Spinal cord (tissue), 10 donors: ENCODE measurements at places on chromosomes 11 and 22.

DNA sequence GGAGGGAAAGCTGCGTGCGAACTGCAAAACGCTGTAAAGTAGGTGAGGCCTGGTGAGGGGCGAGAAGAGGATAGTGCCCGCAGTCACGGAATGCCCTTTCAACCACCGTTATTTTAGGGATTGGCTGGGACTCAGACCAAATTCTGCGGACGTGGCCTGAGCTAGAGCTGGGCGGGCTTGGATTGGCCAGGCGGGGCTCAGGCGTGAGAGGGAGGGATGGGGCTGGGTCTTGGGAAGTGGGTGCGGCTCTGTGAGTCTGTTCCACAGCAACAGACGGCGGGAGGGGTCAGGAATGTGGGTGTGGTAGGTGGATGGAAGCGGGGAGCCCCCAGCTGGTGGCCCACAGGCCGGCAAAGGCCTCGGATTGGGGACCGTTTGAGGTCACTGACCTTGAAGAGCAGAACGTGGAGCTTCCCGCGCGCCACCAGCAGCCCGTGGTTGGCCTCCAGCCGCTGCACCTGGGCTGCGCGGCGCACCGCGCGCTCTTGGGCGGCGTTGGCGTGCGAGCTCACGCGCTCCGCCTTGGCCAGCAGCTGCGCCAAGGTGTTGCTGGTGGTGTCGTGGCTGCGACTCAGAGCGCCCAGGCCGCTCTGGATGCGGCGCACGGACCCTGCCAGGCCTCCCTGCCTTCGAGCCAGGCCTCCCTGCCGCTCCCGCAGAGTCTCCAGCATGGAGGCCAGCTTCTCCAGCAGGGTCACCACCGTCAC, 444 bp downstream of the CAVIN3 start:
- no peak for DNase-seq

GRCh38 chr11:12359761-12360160, 17.6 kb upstream of the PARVA start:
- DNase-seq = no peak

- peak; percentile 48 for DNase-seq
Observed at GRCh38 chr11:68447015-68447801, 13.3 kb upstream of the PPP6R3 start.

DNA sequence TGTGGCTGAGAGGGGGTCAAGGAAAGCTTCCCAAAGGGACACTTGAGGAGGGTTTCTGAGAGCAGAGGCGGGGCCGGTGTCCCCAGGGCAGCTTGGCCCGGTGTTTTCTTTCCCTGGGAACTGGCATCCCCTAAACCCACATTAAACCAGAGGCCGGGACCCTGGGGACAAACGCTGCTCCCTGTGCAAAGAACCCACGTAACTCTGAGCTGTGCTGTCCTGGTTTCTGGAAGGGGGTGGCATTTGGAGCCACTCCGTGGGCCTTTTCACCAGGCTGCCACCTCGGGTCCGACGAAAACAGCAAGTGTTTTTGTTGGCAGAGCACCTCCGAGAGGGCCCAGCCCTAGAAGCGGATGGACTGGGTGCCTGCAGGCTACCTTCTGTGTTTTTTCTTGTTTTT, 100.2 kb upstream of the ANO1 start:
- no peak for DNase-seq

DNA sequence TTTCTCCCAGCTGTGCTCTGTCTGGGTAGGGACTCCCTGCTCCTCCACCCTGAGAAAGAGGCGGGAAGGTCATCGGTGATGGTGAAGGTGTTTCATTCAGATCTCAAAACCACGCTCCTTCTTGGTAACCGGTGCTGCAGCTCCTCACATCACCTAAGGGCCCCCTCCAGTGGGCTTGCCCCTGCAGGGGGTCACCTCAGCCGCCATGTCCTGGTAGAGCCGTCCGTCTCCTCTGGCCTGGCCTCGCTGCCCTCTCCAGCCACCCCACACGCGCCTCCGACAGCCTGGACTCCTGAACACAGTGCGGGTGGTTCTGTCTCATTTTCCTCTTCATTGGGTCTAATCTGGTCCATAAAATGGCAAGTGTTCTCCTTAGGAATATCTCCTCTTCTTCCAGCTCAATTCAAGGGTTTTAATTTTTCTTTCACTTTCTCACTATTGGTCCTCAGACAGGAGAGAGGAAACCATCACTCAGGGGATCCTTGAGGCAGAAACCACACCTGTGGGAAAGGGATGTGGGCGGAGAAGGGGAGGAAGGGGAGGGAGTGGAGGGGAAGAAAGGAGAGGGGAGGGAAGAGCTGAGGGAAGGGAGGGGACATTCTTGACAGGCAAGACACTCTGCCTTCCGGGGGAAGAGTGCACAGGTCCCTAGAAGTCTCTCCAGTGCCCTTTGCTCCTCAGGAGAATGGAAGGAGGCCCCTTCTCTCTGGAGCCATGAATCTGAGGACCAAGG, 1338.4 kb downstream of the TBC1D22A start:
- DNase-seq = no peak

GRCh38 chr11:72807792-72808191, 6.4 kb upstream of the ATG16L2 start:
- no peak for DNase-seq

DNA sequence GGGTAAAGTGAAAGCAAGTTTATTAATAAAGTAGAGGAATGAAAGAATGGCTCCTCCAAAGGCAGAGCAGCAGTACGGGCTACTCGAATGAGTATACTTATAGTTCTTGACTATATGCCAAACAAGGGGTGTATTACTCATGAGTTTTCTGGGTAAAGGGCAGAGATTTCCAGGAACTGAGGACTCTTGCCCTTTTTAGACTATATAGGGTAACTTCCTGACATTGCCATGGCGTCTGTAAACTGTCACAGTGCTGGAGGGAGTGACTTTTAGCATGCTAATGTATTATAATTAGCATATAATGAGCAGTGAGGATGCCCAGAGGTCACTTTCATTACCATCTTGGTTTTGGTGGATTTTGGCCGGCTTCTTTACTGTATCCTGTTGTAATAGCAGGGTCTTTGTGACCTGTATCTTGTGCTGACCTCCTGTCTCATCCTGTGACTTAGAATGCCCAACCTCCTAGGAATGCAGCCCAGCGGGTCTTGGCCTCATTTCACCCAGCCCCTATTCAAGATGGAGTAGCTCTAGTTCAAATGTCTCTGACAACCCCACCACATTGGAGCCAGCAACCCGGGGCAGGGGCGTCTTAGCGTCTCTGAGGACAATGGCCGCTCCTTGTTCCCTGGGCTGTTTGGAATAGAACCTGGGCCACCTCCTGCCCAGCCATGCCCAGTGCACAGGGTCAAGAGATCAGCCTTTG, 34.9 kb upstream of the CD82 start:
- no peak for DNase-seq

- no peak for DNase-seq
Observed at GRCh38 chr22:45867906-45868555, 108.9 kb downstream of the WNT7B start.

GRCh38 chr11:3092603-3093141, 35.4 kb upstream of the CARS1 start:
- DNase-seq = no peak

DNA sequence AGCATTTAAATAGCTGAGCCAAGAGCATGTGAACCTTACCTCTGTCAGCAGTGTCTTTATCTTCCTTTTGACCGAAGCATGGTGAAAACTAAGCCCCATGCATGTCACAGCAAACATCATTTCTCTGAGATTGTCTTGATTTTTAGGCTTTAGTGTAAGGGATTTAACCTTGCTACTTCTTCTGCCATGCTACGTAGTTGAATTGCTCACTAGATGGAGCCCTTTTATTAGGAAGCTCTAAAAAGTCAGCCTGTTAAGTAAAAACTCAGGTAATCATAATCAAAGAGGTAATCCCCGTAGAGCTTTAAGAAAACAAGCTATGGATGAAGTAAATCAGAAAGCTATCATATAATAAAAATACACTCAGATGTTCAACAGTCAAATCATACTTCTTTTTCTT, 149.5 kb downstream of the PGR start:
- peak; percentile 33 for DNase-seq

- peak; percentile 7 for DNase-seq
Observed at GRCh38 chr11:131095511-131096185, 179.4 kb upstream of the SNX19 start.

- no peak for DNase-seq
Observed at GRCh38 chr11:86034710-86035109, 34.2 kb downstream of the PICALM start.

DNA sequence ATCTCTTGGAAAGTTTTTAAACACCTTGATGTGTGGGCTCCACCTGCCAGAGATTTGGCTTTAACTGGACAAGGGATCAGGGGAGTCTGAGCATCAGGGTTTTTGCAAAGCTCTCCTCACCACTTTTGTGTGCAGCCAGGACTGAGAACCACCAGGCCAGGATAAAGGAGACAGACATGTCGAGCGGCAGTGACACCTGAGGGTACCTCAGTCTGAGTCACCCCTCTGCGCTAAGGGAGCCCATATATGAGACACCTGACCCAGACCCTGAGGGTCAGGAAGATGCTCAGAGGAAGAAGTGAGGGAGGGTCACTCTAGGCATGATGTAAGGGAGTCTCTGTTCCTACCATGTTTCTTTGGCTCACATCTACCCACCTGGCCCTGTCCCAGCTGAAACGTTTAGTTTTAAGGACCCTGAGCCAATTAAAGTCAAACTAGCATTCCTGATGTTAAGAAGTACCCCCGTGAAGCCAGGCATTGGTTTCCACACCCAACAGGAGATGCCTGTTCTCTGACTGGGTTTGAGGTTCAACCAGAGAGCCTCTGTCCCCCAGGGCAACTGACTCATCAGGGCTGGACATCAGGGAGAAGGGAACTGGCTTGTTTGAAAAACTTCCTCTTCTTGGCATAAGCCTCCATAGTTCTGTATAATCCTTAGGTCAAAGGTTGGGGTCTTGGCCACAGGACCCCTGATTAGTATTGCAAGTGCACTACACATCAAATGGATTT, 72.4 kb upstream of the BIRC3 start:
- DNase-seq = no peak

DNA sequence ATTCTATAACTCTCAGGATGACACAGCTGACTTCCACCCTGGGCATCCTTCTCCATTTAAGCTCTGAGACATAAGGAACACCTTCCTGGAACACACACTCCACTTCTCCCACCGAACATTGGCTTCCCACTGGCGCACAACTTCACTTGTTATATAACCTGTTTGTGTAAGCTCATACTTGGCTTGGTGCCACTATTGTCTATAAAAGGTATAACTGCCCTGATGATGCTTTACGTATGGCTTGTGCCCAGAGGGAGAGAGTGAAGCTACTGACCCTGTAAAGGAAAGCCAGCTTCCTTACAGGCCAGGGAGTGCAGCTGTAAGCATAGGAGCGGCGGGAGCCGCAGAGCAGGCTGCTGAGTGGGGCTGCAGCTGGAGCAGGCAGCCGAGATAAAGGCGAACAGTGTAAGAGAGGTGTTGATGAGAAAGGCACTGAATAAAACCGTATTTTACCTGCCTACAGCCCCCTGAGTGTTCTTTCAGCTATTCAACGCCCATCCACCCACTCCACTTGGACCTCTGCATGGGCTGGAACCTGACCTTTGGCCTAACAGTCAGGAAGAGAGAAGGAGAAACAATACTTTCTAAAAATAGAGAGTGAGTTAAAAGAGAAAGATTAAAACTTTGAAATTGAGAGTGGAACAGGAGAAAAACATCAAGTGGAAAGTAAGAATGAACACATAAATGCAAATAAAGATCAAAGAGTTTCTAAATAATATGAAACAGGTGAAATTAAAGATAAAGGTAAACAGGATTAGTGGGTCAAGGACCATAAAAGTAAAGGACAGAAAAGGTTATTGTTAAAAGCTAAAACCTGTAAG, 252.1 kb upstream of the ARHGAP42 start:
- no peak for DNase-seq

DNA sequence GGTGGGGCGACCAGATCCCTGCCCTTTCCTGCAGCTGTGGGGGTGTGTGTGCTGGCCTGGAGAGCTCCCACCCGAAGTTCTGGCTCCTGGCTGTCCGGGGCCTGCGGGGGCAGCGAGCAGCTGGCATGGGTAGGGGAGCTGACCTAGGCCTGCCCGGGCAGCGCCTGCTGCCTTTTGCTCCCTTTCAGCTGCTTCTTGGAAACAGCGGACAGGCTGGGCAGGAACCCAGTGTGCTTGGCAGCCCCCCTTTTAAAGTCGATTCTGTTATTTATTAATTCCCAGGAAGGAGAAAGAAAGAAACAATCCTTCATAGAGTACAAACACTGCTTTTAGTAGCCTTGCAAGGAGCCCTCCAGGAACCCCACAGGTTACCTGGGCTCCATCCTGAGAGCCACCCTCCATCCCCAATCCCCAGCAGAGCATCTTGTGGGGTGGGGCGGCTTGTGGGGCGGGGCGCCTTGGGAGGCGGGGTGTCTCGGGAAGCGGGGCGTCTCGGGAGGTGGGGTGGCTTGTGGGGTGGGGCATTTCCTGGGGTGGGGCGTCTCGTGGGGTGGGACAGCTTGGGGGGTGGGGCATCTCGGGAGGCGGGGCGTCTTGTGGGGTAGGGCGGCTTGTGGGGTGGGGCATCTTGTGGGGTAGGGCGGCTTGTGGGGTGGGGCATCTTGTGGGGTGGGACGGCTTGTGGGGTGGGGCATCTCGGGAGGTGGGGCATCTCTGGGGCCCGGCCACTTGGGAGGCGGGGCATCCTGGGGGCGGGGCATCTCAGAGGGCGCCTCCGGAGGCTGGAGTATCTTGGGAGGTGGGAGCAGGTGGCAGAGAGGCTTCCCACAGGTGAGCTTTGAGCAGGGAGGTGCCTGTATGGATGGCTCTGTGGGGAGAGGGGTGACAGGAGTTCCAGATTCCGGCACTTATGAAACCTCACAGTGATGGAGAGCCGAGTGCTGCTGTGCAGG, 7.0 kb downstream of the CD81 start:
- DNase-seq = no peak

- no peak for DNase-seq
Observed at GRCh38 chr11:19891022-19891421, 178.4 kb downstream of the NAV2 start.

- no peak for DNase-seq
Observed at GRCh38 chr22:20648306-20648903, 125.5 kb upstream of the SERPIND1 start.

- no peak for DNase-seq
Observed at GRCh38 chr11:115505175-115505574, 960 bp upstream of the CADM1 start.

GRCh38 chr11:13721760-13722159, 53.3 kb downstream of the FAR1 start:
- DNase-seq = no peak

DNA sequence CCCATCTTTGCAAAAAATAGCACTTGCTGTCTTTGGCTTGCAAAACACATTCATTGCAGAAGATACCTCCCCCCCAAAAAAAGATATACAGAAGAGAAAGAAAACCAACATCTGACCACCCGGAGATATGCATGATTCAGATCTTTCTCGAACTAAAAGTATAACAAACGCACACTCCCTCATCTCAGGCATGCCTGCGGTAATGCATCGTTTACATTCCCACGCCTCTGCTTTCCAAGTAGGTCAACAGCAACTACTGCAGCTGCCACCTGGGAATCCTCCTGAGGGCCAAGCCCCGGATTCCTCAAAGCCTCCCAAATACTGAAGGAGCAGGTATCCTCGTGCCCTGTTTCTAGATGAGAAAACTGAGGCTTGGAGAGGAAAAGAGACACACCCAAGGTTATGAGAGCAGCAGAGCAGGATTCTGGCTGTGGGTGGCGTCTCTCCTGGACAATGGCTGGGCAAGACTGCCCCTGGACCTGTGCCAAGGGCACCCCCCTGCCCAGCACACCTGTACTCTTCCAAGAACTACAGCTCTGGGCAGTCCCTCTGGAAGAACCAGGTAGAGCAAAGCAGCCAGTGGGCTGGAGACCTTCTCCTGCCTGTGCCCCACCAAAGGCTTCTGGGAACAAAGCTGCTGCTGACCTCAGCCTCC, 38.1 kb downstream of the NUP50 start:
- no peak for DNase-seq
